Activated CD4-positive, alpha-beta T cell treated with anti-CD3 and anti-CD28 coated beads for 36 hours (primary cell): ENCODE measurements at places on chromosomes 16 and 17.

DNA sequence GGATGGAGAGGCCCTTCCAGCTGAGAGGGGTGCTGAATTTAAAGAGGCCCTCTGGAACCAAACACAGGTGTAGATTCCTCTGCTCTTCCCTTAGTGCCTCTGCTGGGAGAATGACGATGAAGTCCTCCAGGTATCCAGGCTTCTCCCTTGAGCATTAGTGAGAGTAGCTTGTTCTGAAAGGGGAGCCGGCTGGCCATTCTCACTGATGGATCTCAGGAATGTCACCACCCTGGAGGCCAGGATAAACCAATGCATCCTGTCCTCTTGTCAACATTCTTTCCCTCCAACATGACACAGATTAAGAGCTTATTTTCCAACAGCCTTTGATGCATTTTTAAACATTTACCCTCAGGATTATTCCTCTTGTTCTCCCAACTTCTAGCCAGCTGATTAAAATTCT, 325.5 kb downstream of the CA10 start:
- no peak for DNase-seq

GRCh38 chr17:61343576-61343975, 56.1 kb upstream of the TBX2 start:
- DNase-seq, result no peak

- DNase-seq, result no peak
Observed at GRCh38 chr17:38918916-38919315, 6.5 kb upstream of the LASP1NB start.

GRCh38 chr16:53743149-53743566, 39.2 kb downstream of the FTO start:
- peak; percentile 48 for DNase-seq

GRCh38 chr16:86251682-86252081, 258.6 kb upstream of the FOXF1 start:
- no peak for DNase-seq

GRCh38 chr17:47877368-47878034, 18.5 kb upstream of the SP2 start:
- no peak for DNase-seq

DNA sequence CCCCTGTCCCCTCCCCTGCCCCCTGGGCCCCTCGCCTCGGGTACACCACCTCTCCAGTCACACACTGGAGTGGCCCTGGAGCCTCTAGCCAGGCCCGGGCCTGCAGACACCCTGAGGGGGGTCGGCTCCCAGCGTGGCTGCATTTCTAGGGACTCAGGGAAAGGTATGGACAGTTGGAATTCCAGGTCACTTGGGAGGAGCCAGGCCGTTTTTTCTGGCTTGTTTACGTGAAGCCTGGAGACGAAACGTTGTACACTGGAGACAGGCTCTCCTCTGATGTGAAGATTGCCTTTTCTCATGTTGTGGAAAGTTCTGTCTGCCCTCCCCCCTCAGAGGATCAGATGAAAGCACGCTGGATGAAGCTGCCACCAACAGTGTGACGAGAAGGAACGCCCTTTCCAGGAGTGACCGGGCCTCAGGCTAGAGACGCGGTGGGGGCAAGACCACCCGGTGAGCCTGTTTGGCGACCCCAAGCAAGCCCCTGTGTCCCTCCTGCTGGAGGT, 4.0 kb upstream of the PPP1R27 start:
- DNase-seq, result no peak

GRCh38 chr17:50871898-50872297, 5.7 kb upstream of the TOB1 start:
- DNase-seq, result no peak

- no peak for DNase-seq
Observed at GRCh38 chr17:75590849-75591721, 3.5 kb downstream of the MYO15B start.

DNA sequence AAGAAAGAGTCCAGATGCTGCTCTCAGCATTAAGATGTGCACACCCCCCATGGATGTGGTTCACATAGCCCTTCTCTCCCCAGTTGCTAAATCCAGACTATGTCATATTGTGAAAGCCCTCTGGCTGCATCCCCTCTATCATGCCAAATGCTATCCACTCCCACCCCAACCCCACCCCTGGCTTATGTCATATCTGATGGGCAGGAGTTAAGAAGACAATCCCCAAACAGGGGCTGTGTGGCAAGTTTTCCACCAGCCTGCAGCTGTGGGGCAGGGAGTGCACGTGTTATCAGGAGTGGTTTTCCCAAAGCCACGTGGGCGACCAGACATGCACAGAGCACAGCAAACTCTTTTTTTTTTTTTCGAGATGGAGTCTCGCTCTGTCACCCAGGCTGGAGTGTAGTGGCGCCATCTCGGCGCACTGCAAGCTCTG, 10.0 kb downstream of the FAM117A start:
- DNase-seq, result no peak

- no peak for DNase-seq
Observed at GRCh38 chr17:43365356-43365755, 33.4 kb upstream of the ARL4D start.

DNA sequence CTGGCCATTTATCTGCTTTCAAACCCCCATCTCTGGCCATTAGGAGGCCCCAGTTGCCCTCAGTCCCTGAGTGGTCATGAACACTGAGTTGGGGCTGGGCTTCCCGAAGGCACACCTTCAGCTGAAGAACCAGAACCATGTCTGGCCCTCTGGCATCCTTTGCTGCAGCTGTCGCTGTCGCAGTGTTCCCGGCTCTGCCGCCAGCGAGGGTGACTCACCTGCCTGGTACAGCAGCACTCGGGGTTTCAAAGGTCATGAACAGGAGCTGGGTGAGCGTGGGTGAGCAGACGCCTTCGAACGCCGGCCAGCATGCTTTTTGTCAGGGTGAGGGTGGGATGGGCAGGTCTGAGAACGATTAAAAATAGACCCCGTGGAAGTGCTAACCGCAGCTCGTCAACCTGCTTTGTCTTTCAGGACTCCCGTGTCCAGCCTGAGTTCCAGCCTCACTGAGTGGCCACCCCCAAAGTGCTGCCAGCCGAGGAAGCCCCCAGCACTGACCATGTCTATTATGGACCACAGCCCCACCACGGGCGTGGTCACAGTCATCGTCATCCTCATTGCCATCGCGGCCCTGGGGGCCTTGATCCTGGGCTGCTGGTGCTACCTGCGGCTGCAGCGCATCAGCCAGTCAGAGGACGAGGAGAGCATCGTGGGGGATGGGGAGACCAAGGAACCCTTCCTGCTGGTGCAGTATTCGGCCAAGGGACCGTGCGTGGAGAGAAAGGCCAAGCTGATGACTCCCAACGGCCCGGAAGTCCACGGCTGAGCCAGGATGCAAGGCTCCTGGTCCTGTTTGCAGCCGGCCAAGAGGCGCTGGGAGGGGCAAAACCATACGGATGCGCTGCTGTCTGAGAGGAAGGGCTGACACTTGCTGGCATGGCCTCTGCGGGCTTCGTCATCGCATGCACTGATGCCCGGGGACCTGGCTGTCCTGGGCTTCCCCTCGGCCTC, 7.6 kb downstream of the SNN start:
- peak; percentile 66 for DNase-seq

- no peak for DNase-seq
Observed at GRCh38 chr17:30236297-30236624, 764 bp upstream of the SLC6A4 start.

DNA sequence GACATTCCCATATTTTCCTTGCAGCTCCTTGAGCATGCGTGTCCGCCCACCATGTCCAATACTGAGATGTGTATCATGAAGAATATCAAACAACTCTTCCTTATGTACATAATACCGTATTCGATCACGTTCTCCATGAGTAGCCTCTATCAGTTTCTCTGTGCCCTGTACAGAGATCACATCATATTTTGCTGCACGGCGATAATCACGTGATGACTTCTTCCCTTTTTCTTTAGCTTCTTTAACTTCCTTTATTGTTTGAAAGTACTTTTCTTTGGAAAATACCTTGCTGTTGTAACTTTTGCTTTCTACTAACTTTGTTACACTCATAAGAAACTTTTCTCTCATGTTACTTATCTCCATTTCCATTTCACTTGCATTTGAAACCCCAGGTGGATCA, 6.6 kb downstream of the KRABD2 start:
- DNase-seq, result no peak

DNA sequence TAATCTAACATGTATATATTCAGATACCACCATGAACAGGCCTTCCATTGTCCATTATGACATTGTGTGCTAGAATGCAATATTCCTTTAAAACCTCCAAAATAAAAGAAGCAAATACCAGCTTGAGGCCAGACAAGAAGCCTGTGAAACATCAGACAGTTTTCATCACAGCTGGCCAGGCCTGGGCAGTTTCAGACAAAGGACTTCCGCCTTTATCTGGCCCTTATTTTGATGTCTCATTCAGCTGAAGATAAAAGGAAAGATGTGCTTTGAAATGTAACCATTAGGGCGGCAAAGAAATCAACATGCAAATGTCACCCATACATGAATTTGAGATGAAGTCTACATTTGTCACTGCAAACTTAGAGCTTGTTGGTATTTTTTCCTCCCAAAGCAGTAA, 737.5 kb downstream of the KCNJ2 start:
- DNase-seq, result no peak

GRCh38 chr16:3514621-3515020, 13.8 kb downstream of the CLUAP1 start:
- no peak for DNase-seq

GRCh38 chr17:5047446-5047845, 12.2 kb upstream of the SLC52A1 start:
- no peak for DNase-seq

- DNase-seq, result no peak
Observed at GRCh38 chr17:50681263-50682200, 26.2 kb downstream of the ANKRD40 start.
